ENCODE measurements at places on chromosomes 3 and 15. TPM values are rescaled to one million over a fixed set of nuclear protein-coding genes. Genes with fewer than 3 reads are reported as not detected.

- no peak for DNase-seq
These were observed 52.0 kb downstream of the CCR3 start for GRCh38 chr3:46293991-46294833.

GRCh38 chr15:44536302-44536961 is 515 bp upstream of the EIF3J start:
- no peak for DNase-seq

DNA sequence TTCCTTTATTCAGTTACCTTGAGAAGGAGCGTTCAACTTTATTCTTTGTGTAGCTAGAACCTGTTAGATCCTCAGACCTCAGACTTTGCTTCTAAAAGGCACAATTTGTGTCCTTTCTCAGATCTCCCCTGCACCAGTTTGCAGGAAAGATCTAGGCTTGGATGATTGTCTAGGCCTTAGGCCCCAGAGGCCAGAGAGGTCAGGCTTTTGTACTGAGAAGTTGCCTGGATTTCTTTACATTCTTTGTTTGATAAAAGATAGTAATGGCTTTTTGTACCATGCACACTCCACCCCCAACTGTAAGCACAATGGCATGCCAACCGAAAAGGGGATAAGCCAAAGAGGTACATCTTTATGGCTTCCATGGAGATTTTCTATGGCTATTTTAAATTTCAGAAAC is 719.6 kb upstream of the NR2F2 start:
- DNase-seq: no peak

GRCh38 chr3:178260887-178261565 is 275.2 kb upstream of the KCNMB2 start:
- no peak for DNase-seq

DNA sequence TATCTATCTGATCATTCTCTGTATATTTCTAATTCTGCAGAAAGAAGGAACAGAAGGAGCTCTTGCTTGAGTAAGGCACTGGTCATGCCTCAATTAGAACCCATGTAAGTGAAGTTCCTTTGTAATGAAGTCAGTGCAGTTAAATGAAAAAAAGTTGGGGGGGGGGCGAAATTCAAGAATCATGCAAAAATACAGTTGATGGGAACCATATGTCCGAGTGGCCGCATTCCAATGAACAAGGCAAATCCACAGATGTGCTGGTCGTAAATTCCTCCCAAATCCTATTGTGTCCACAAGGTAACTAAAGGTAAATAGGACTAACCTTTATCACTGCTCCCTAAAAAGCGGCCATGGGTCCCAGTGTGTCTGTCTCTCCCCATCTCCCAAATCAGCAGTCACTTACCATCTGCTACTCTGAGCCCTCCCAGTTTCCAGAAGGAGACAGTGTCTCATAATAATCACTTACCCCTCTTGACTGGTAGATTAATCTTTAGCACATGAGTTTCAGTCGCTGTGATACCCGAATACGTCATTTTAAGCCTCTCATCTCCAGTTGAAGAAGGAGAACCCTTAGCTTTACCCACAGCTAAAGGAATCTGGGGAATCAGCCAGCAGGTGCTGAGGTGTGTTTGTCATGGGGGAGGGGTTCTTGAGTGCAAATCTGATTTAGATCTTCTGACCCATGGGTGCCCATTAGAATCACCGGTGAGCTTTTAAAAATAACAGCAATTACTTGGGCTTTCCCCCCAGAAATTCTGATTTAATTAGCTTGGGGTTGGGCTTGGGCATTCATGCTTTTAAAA is 56.3 kb upstream of the EPHB3 start:
- DNase-seq: no peak

GRCh38 chr3:181698263-181698954 is 13.3 kb upstream of the SOX2 start:
- no peak for DNase-seq

GRCh38 chr3:155313300-155313699 is 19.8 kb upstream of the STRIT1 start:
- no peak for DNase-seq

- no peak for DNase-seq
These were observed 68.9 kb downstream of the SIDT1 start for GRCh38 chr3:113601240-113601639.

GRCh38 chr15:69997813-69998212 is 99.9 kb downstream of the TLE3 start:
- no peak for DNase-seq

GRCh38 chr3:112689385-112689784 is 48.4 kb upstream of the CCDC80 start:
- no peak for DNase-seq

GRCh38 chr15:63460210-63461155 is 43.9 kb upstream of the USP3 start:
- DNase-seq: no peak

DNA sequence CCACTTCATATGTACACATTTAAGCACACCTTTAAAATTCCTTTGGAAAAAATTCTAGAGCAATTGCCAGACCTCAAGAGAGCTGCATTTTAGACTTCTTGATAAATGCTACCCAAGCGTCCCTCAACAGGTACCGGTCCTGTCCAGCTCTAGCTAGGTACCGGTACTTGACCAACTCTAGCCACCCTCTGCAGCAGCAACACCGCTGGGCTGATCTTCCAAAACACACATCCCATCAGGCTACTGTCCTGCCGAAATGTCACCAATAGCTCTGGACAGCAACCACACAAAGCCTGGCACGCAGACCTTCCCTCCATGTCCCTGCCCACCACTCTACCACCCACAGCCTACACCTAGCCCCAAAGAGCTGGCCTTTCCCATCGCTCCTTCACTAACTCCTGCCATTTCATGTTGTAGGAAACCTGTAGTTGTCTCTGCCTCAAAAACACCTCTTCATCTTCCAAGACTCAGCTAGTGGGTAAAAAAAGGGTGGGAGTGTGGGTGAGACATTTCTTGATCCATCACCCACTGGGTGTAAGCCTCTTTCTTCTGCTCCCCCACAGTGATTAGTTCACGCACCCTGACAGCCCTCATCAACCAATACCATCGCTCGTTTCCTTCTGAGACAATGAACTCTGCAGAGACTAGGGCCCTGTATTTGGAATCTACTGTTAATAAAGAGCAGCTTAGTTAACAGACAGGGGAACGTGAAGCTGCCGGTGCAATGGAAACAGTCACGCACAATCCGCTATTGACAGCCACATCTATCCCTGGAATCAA is 6.8 kb downstream of the CHSY1 start:
- DNase-seq: no peak

GRCh38 chr3:130700541-130700940 is 46.1 kb downstream of the PIK3R4 start:
- no peak for DNase-seq

DNA sequence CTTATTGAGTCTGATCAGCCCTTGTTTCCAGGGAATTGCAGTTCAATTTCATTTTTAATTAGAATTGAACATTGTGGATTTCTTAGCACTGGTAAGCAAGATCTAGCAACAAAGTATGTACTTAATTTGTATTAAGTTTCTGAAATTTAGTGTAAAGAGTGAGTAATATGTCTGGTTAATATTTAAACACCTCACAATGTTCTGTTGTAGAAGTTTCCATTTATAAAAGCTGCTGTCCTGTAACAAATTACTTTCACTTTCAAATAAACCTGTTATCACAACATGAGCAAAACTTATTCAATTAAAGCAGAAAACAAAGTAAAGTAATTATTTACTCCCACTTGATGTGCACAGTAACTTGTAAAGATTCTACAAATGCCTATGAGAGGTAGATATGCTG is 448.5 kb downstream of the NAALADL2 start:
- no peak for DNase-seq

DNA sequence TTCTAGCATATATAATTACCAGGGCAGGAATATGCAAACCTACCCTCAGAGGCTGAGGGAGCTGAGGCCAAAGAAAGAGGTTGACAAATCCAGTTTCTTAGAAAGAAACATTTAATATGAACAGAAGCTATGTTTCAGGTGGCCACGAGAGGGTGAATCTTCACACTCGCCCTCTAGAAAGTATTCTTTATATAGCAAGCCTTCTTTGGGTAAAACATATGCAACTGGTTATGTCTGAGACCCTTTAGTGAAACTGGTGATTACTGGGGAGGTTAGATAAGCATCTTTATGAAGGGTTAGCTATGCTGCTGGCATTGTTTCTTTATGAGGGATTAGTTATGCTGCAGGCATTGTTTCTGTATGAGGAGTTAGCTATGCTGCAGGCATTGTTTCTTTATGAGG is 50.7 kb upstream of the GOLGA6L2 start:
- peak; percentile 64 for DNase-seq

GRCh38 chr15:29051422-29051821 is 165.6 kb downstream of the APBA2 start:
- DNase-seq: no peak

- peak; percentile 87 for DNase-seq
These were observed 283.1 kb downstream of the FGF12 start for GRCh38 chr3:192444096-192444790.

DNA sequence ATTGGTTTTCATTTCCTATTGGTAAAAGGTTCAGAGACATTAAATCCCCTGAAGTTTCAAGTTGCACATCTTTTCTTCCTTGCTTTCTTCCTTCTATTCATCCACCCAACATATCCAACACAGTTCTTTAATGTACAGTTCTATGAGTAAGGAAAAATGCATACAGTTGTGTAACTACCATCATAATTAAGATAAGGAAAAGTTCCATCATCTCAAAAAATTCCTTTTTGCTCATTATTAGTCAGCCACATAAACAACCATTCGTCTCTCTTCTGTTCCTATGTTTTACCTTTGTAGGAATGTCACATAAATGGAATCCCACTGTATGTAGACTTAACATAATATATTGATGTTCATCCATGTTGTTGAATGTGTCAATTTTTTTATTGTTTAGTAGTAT is 211.1 kb upstream of the ADAMTS9 start:
- no peak for DNase-seq

- DNase-seq: no peak
These were observed 283.1 kb downstream of the XXYLT1 start for GRCh38 chr3:194987571-194988494.

GRCh38 chr15:77002954-77003912 is 8.3 kb downstream of the PSTPIP1 start:
- peak; percentile 93 for DNase-seq

DNA sequence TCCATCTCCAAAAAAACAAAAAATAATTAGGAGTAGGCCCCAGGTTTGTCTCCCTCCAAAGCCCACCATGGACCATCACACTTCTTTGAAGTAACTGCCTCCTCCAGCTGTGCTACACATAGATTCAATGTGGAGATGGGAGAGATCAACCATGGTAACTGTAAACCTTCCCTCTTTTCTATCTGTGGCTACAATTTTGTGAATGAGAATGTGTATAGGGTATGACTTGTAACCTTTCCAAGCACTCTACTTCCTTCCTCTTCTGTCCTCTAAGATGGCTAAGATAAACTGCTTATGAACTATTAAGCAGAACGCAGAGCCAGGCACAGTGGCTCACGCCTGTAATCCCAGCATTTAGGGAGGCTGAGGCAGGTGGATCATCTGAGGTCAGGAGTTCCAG is 55.5 kb upstream of the ATP11B start:
- DNase-seq: no peak

DNA sequence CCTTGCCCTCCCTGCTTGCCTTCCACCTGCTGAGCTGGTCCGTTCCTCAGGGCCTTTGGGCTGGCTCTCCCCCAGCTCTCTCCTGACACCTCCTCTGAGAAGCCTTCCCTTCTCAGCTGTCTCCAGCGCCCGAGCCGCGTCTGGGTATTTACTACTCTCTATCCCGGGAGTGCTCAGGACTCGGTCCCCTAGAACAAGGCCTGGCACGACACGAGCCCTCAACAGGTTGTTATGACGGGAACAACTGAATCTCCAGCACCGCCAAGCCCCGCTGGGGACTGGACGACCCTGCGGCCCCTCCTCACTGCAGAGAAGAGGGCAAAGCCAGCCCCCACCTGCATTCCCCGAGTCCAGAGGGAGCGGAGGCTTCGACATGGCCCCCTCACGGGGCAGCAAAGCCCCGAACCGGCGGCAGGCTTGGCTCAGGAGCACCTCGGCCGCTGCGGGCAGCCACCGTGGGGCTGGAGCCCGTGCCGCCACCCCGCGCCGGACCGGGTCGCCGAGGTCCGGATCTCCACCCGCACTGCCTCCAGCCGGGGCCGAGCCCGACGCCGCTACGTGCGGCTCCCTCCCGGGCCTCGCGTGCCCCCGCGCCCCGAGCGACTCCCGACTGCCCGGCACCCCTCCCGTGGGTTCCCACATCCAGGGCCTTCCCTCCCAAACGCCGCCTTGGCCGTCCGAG is 792 bp downstream of the TPRA1 start:
- DNase-seq: peak; percentile 61

- no peak for DNase-seq
These were observed 74.4 kb upstream of the PPP2R3A start for GRCh38 chr3:135891121-135891520.

DNA sequence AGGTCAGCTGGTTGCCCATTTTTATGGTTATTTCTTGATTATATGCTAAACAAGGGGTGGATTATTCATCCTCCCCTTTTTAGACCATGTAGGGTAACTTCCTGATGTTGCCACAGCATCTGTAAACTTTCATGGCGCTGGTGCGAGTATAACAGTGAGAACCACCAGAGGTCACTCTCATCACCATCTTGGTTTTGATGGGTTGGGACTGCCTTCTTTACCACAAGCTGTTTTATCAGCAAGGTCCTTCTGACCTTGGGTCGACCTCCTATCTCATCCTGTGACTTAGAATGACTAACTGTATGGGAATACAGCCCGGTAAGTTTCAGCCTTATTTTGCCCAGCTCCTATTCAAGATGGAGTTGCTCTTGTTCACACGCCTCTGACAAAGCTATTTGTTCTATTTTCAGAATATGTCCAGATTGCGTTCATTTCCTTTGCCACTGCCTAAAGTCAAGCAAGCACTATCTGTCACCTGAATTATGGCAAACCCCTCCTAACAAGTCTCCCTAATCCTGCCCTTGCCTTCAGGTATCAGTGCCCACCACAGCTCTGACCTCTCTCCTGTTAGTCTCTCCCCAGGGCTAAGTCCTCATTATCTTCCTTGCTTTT is 308.5 kb downstream of the ROBO2 start:
- DNase-seq: peak; percentile 93

The LZTFL1 gene
- 4.9 TPM for total RNA-seq

The SLITRK3 gene
- total RNA-seq: not detected

The FAM107A gene
- not detected for total RNA-seq

The MLF1 gene
- not detected for total RNA-seq

The SHC4 gene
- total RNA-seq: 0.22 TPM

The CD200 gene
- not detected for total RNA-seq

The XPC gene
- total RNA-seq: 30.3 TPM

The AMOTL2 gene
- not detected for total RNA-seq

The CELSR3 gene
- total RNA-seq: 7.0 TPM

The SLC27A2 gene
- not detected for total RNA-seq

The CD96 gene
- total RNA-seq: not detected

The MST1 gene
- total RNA-seq: 25.6 TPM
